ENCODE measurements at places on chromosomes 2 and 18.

DNA sequence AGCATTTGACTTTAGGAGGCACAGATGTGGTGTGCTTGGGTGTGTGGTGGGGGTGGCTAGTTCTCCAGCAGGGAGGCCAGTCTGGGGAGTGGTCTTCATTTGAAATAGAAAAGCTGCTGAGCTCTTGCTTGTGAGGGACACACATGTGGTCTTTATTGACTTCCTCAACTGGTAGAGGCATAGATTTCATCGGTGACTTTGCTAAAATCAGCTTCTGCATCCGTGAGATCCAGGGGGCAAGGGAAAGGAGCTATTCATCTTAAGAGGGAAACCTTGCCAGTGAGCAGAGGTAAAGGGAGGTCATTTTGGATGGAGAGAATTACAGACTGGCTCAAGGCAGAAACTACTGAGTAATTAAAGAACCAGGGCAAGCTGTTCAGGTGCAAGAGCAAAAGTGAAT, 4.7 kb downstream of the MAPRE3 start:
- DNase-seq: no peak

DNA sequence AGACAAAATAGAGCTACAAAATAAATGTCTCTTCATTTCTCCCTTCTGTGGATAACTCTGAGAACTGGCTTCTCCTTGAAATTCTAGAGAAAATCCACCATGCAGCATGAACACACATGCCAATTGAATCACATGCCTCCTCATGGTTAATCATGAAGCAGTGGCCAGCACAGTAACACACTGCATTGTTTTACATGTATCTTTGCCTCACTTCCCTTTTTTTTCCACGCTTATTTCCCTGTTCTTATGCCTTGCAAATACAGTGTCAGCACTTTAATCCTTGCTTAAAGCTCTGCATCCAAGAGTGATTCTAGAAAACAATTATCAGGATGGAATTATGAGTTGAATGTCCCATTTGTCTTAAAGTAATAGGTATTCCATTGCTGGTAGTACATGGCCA, 50.3 kb upstream of the ZBTB7C start:
- DNase-seq: no peak

DNA sequence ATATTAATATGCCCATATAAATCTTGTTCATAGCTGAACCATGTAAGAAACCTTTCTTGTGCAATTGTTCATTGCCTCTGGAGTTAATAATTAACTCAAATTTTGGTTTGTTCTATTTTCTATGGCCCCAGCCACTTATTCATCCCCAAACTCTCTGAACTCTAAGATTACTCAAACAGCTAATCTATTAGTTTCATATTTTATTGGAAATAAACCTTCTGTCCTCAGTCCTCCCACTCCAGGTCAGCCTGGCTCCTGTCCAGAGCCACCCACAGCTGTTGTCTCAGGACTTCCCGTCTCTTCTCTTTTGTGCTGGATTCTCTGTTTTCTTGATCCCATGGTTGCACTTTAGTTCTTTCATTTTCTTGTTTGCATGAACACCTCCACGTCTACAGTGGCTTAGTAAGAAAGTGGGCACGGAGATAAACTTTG, 4.4 kb upstream of the RNF103 start:
- no peak for DNase-seq

- DNase-seq: no peak
These were observed 178.5 kb downstream of the L3MBTL4 start for GRCh38 chr18:6236258-6236657.

DNA sequence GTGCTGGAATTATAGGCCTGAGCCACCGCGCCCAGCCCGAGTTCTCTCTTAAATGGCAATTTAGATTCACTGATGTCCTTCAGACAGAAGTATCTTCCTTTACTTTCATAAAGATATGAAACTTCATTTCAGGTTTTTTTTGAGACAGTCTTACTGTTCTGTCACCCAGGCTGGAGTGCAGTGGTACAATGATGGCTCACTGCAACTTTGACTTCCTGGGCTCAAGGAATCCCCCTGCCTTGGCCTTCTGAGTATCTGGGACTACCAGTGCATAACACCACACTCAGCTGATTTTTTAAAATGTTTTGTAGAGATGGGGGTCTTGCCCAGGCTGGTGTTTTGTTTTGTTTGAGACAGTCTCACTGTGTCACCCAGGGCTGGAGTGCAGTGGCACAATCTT, 13.2 kb downstream of the ITGB1BP1 start:
- DNase-seq: no peak

GRCh38 chr2:63743982-63744966, 97.4 kb upstream of the UGP2 start:
- DNase-seq: no peak

All from CD4-positive, alpha-beta T cell treated with Interleukin-15 for 4 hours (primary cell).